ENCODE measurements at places on chromosomes 13 and 19.
A peak's percentile ranks its signal among the peaks of the same experiment; 100 is the strongest.

GRCh38 chr13:30159446-30159839 is 147.9 kb downstream of the KATNAL1 start:
- peak; percentile 92 for DNase-seq

DNA sequence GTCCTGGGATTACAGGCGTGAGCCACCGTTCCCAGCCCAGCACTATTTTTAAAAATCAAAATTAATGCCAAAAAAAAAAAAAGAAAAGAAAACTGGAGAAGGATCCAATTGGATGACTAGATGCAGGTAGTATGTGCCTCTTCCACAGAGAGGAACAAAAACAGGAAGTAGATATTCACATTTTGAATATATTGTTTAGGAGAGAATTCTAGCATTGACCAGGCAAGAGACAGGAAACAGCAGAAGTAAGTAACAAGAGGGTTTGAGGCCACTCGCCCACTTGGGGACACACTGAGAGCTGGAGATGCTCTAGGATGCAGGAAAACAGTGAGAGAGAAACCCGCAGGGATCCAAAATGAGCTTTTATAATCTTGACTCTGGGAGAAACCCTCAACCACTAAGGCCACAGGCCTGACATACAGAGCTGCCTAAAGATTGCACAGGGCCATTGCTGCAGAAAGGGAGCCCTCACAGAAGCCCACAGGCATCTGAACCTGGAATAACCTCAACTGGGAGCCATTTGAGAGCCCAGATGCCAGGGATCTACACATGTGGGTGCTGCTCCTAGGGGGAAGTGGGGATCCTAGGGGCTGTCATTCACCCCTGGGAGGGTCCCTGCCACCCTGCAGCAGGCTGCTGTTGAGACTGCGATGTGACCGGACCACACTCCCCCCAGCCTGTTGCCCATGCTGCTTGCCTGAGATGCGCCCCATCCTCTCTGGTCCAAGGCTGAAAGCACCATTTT is 28.2 kb downstream of the IGFL2 start:
- DNase-seq, result no peak

DNA sequence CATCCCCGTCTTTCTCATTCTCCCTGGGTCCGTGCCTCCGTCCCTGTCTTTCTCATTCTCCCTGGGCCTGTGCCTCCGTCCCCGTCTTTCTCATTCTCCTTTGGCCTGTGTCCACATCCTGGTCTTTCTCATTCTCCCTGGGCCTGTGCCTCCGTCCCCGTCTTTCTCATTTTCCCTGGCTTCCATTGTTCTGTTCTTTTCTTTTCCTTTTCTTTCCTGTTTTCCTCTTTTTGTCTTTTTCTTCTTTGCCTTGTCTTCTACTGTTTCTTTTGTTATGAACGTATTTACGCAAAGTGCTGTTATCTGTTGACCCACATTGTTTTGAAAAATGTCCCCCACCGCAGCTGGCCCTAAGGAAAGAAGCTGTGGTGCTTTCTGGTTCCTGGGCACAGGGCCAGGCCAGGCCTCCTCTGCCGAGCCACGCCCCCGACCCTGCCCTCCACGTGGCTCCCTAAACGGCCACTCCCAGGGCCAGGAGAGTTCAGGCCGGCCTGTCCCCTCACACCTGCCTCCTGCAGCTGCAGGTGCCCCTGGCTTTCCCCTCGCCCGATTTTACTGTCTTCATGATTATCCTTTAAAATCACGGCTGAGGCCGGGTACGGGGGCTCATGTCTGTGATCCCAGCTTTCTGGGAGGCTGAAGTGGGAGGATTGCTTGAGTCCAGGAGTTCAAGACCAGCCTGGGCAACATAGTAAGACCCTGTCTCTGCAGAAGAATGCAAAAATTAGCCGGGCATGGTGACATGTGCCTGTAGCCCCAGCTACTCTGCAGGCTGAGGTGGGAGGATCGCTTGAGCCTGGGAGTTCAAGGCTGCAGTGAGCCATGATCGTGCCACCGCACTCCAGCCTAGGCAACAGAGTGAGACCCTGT is 14.0 kb upstream of the TMPRSS9 start:
- DNase-seq, result no peak

DNA sequence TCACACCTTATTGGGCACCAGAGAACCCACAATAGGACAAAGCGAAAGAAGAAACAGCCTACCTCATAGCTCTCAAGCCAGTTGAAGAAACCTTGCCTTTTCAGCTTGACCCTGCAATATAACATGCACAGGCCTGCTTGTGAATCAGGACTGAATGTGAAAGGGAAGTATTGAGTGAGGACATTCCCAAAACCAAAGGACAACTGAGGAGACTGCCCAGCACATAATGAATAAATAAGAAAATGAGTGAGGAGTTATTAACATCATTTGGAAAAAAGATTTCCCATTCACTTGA is 15.7 kb upstream of the ZNF544 start:
- DNase-seq, result no peak

- DNase-seq, result no peak
These were observed 38.6 kb upstream of the RNF17 start for GRCh38 chr13:24725379-24725778.

Measured in M059J (cell line).